Hair follicular keratinocyte (primary cell): ENCODE measurements at places on chromosomes 3 and 15. TPM values are rescaled to one million over a fixed set of nuclear protein-coding genes. Genes with fewer than 3 reads are reported as not detected.

WNT5A gene
- 25.1 and 45.3 TPM in 2 replicates for total RNA-seq

DUOX1 gene
- 14.2 and 22.7 TPM in 2 replicates for total RNA-seq

TRAT1 gene
- total RNA-seq = not detected in 2 replicates

C2CD4B gene
- not detected in 2 replicates for total RNA-seq

PLS1 gene
- total RNA-seq = 9.1 and 13.4 TPM in 2 replicates
